Lung (tissue), 17 donors: ENCODE measurements at places on chromosomes 7 and 10. TPM values are rescaled to one million over a fixed set of nuclear protein-coding genes. Genes with fewer than 3 reads are reported as not detected.

GJC3 gene
- total RNA-seq, result 0.31 TPM

SPDYE2 gene
- total RNA-seq, result 0.34 TPM

ECHS1 gene
- 44.5 TPM for total RNA-seq

ASZ1 gene
- 0.06 TPM for total RNA-seq

TSPAN15 gene
- 44.3 TPM for total RNA-seq
